ENCODE measurements at places on chromosomes 11 and 22.

DNA sequence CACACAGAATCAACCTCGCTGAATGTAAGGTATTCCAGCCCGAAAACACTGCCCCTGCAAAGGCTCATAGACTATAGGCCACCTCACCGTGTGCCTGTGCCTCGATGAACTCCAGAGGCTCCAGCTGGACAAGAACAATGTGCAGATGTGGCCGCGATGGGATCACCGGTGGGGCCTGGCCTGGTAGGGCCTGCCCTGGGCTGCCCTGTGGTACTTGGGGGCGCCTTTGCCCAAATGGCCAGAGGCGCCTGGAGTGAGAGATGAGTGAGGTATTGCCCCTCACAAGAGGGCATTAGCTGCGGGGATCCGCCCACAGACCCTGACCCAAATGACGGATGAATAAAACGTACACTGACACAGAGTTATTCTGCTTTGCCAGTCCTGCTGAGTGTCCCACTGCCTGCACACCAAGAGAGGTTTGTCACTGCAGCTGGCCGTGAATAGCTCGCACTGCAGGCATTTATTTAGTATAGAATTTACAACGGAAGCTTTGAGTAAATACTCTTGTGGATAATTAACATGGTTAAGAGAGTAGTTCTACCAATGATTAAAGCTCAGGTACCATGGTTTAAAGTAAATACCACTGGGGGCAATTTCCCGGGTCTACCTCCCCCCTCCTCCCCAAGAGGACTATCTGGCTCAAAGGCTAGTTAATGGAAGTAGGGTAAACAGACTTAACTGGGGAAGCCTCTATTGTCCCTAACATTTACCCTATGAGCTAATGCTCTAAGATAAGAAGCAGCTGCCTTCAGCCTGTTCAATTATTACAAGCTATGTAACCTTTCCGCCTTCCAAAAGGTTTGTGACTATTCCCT lies 101.1 kb upstream of the IGLL5 start:
- no peak for DNase-seq

GRCh38 chr22:31199187-31199586 lies 12.9 kb upstream of the LIMK2 start:
- DNase-seq = no peak

- DNase-seq = no peak
Observed at GRCh38 chr11:108496643-108497256, 1.4 kb downstream of the POGLUT3 start.

GRCh38 chr11:86589856-86590589 lies 82.4 kb downstream of the ME3 start:
- DNase-seq = no peak

DNA sequence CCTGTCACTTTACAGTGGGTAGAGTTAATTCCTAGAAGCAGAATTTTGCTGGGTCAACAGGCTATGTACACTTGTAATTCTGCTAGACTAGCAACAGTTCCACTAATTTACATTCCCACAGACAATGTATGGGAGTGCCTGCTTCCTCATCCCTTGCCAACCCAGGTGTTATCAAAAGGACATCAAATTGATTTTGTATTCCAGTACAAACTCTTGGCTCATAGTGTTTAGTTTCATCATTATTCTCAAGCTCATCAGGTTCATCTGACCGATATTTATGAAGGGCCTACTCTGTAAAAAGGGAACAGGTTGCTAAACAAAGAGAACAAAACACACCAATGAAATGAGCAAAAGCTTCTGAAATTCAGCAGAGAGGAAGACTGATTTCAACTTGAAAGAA lies 30.7 kb downstream of the PITPNB start:
- DNase-seq = no peak

GRCh38 chr11:68092411-68092810 lies 28.8 kb downstream of the CHKA start:
- DNase-seq = no peak

DNA sequence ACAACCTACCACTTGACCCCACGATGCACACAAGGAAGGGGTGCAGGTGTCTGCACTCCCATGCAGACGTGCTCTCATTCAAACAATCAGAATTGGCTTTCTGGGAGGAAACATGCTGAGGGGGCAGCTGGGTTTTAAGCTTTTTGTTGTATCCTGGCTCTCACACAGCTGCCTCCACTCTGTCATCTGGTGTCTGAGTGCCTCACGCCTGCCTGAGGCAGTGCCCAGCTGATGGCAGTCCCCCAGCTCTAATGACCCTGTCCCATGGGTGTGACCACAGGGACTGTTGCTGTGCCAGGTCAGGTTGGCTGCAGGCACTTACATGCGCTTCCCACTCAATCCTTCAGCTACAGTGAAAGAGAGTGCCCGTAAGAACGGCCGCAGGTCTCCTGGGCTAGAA lies 53.7 kb downstream of the ARFGAP3 start:
- DNase-seq = no peak

DNA sequence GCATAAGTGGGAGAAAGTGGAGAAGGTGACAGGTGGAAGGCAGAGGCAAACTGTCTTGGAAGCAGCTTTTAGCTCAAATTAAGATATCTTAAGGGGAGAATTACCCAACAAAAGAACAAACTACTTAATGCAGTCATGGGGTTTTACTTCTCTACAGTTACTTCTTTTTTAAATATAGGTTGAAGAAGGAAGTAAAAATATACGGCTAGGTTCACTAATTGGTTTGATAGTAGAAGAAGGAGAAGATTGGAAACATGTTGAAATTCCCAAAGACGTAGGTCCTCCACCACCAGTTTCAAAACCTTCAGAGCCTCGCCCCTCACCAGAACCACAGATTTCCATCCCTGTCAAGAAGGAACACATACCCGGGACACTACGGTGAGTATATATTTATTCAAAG lies 40.8 kb downstream of the PDHX start:
- DNase-seq = no peak

Measured in activated effector memory CD4-positive, alpha-beta T cell treated with Interleukin-2 at 50 U/mL for 16 hours (primary cell).